ENCODE measurements at places on chromosomes 16 and 17. TPM values are rescaled to one million over a fixed set of nuclear protein-coding genes. Genes with fewer than 3 reads are reported as not detected.

- no peak for DNase-seq
Measured at GRCh38 chr16:83900571-83900970, 1.7 kb downstream of the MLYCD start.

DNA sequence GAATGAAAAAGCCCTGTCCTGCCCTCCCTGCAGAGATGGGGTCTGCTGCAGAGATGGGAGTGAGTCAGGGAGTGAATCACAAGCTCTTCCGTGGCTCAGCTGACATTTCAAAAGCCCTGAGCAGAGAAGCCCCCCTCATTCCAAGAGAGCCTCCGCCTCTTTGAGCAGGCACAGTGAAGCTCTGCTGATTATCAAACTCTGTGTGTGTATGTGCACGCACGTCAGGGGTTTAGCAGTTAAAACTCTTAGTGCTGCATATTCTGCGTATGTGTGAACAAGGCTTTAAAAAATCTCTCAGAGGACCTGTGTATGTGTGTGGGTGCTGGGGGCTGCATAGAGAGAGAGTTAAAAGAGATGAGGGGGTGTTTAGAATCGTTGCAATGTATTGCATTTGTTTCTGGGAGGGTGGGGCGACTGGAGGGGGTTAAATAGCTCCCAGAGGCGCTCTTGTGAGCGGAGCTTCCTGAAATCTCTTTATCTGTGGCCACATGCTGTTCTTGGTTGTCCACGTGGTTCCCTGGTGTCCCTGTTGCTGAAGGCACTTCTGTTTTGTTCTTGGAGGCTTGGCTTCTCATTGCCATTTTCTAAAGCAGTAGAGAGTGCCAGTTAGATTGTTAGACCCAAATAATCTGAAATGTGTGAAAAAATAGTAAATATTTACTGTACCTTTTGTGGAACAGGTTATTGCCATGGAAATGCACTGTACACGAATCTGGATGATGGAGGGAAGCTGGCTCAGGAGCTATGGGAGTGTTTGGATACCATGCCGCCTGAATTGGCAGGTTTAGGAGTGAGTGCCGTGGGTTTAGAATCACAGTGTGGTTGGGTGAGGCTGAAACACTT lies 116.6 kb downstream of the PRKCB start:
- DNase-seq: peak; percentile 27

DNA sequence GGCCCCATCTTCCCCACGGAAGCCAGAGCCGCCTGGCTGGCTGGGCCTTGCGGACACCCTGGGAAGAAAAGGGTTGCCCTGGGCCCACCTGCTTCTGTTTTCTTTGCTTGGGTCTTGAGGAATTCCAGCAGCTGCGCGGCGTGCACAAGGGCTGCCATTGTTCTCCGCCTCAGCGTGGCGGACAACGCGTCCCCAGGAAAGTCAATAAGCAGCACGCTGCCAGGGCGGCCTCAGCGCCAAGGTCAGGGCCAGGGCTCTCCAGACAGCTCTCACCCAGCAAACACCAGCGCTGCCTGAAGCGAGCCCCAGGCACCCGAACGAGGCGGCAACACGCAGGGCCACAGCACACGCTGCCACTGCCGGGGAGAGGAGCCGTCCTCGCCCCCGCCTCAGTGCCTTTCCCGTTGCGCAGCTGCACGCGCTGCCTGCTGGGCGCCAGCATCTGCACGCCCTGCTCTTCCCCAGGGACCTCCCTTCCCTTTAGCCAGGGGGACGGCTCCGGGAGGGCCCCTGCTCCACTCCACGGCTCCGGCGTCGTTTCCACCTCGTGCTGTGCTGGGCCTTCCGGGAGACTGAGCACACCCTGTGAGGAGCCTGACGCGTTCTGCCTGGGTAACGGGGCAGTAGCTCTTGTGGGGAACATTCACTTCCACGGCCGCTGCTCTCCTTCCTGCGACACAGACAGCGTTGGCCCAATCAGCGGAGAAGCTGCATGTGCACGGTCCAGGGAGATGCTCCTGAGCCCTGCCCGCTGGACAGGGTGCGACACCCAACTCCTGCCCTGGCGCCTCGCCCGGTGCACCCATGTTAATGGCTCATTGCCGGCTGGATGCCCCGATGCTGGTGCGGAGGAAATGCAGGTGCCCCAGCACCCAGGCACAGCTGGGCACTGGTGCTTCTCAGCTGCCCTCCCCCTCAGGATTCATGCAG lies 57.8 kb downstream of the LMF1 start:
- DNase-seq: no peak

- DNase-seq: peak; percentile 1
Measured at GRCh38 chr17:83190601-83191387, 111.4 kb downstream of the METRNL start.

DNA sequence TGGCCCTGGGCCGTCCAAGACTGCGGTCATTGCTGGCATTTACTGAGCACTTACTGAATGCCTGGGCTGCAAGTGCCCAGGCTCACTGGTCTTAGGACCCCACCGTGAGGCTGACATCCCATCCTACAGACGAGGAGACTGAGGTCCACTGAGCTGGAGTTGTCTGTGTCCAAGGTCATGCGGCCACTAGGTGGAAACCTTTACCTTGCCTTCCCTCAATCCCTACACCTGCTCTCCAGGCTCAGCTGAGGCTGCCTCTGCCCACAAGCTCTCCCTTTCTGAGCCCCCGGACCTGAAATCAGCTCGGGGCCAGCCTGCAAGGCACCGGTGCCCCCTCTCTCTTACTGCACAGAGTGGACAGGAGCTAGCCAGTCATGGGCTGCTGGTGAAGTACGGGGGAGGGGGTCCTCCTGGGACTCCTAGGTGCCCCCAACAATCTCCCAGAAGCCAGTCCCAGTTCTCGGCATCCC lies 1.5 kb downstream of the CASKIN1 start:
- DNase-seq: no peak

- no peak for DNase-seq
Measured at GRCh38 chr16:23768581-23768980, 13.8 kb downstream of the CHP2 start.

- no peak for DNase-seq
Measured at GRCh38 chr17:55546991-55547664, 35.9 kb upstream of the SMIM36 start.

DNA sequence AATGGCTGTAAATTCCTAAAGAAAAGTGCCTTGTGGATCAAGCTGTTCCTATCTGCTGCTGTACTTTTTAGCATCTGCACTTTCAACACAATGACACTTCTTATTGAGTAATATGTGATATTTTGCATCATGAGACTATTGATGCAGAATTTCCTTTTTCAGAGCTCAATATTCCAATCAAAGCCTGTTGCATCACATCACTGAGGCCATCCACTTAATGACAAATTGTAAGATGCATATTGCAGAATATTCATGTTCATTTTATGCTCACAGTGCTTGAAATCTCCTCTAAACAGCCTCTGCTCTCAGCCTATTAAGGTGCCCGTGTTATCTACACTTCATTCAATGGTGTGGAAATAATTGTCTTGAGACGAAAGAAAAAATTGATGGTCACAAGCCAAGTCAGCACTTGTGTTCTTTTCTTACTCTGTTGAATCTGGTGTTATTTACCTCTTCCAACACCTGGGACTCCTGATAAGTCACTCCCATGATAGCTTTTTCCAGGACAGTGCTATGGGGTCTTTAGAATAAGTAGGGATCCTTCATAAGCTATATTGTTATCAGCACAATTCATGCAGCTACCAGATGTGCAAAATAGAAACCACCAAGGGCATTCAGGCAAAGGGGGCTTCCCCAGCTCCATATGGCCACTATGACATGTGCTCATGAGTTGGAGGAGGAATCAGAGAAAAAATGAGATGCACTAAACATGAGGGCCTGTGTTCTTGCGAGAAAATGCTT lies 9.3 kb upstream of the SKAP1 start:
- no peak for DNase-seq

- DNase-seq: no peak
Measured at GRCh38 chr16:73083271-73083670, 35.3 kb upstream of the ZFHX3 start.

GRCh38 chr17:34710226-34710625 lies 130.8 kb downstream of the TMEM132E start:
- no peak for DNase-seq

DNA sequence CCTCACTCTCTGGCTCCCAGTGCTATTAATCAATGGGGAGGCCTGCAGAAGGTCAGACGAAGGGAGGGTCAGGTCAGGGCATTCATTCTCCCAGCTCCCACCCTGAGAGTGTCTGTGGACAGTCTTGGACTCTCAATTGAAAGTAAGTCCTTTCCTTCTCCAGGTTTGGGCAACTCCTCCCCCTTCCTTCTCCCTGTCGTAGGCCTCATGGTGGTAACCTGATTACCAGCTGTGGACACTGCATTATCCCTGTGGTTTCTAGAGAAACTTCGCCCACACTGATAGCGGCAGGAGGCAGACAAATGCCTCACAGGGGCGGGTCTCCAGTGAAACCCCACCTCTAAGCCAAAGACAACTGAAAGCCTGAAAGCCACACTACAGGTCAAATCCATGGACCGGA lies 57.7 kb upstream of the SLC25A19 start:
- no peak for DNase-seq

DNA sequence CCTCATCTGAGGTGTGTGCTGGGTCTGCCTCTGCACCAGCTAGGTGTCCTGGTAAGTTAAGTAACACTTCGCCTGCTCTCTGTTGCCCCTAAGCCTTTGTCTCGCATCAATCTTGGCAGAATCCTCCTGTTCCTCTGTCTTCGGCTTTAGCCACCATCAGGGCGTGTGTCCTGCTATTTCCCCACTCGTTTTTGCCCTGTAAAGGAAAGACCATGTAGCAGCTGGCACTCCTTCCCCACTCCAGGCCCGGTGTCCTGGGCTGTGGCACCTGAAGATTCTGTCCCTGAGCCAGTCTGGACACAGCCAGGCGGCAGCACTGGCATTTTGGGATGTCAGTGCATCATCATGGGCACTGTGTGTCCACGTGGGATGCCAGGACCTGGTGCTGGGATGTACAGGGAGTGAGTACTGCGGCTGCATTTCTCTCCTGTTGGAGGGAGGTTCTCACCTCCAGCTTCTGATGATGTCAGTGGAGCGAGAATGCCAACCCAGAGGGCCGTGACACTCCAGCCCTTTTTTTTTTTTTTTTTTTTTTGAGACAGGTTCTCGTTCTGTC lies 26.2 kb upstream of the FOXK2 start:
- no peak for DNase-seq

- DNase-seq: no peak
Measured at GRCh38 chr16:77509796-77510195, 75.0 kb upstream of the ADAMTS18 start.

GRCh38 chr16:19804538-19805323 lies 79.9 kb downstream of the GPRC5B start:
- no peak for DNase-seq

DNA sequence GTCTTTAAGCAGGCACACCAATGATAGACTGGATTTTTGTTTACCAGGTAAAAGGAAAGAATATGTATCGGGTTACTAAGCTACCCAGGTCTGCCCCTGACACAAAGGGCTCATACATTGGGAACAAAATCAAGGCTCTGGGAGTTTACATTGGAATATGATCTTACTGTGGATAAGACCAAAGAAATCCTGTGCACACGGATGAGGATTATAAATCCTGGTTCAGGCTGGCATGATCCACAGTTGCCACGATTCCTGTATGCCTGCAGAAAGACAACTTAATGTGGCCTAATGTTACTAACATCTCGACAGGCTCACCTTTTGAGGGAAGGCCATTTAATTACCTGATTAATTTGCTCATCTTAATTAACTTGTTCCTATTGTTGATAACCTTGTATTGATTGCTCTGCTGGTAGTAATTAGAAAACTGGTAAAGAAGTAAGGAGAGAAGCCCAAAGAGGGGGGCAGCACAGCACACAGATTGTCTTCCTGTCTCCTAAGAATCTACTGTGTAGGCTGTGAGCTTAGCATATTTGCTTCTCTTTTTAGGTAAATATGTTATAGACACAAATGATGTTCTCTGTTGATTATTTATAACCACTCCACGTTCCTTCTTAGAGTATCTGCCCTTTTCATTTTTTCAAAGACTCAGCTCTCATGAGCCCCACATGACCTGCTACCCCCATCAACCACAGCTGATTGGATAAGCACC lies 51.0 kb upstream of the TOX3 start:
- DNase-seq: no peak

GRCh38 chr17:69854225-69854780 lies 220.7 kb upstream of the KCNJ16 start:
- DNase-seq: no peak

DNA sequence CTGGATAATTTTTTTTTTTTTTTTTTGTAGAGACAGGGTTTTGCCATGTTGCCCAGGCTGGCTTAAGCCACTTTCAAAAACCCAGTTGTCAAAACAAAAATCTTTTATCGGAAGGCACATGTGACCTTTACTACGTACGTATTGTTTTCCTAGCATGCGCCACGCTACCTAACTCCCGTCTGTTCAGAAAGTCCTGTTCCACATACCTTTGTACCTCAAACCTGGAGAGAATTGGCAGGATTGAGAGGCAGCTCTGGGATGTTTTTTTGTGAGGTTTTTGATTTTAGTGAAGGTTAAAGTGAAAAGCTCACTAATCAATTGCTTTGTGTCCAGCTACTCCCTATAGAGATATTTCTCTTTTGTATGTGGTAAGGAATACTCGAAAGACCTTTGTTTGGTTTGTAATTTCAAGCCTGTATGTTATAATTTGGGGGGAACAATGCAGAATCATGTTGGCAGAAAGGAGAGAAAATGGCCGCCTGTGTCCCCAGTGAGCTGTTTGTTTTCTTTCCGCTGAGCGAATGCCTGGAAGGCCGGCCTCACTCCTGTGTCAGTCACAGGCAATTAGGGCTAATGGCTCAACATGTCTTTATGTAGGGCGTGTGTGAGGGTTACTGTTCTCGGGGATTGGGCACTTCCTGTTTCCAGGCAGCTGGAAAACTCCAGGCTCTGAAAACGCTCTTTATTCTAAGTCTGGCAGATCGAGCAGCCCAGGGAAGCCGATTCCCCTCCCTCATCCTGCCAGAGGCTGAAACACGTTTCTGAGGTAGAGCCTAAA lies 60.8 kb upstream of the CLEC18A start:
- DNase-seq: peak; percentile 56

Gene KRT31
- total RNA-seq: not detected

Gene CCL4L2
- not detected for total RNA-seq

Gene CLEC18C
- total RNA-seq: 2.5 TPM

Gene MED13
- total RNA-seq: 74.9 TPM

Gene ST6GALNAC2
- 77.5 TPM for total RNA-seq

Gene OSBPL7
- 13.4 TPM for total RNA-seq

Gene SYNRG
- total RNA-seq: 32.8 TPM
